Stimulated activated CD4-positive, alpha-beta T cell treated with anti-CD3 and anti-CD28 coated beads, TNF-alpha, amount 100 ng/mL, for 24 hours (primary cell): ENCODE measurements at places on chromosomes 6 and 20.

DNA sequence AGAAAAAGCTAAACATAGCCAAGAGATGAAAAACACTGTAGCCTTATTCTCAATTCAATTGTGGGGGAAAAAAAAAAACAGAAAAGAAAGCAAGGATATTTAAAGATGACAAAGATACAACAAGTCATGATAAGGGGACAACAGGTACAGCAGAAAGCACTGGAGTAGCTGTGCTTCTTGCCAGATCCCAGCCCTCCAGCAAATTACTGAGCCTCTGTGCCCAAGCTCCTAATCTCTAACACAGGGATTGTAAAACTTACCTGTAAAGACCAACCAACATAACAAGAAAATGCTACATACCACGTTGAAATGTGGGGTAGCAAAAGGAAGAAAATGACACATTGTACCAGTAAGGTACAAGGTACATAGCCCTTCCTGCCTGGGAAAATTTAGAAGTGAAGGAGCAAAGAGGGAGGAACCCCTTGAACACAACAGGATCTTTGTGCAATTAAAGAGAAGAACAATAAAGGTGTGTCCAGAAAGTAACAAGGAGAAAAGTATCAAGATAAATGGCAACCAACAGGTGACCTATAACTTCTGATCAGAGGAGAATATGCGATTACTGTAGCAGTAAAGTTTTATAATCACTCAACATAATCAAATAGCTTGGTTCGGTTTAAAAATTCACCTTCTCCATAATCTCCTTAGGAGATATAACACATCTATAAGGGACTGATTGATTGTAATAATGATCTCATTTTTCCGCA lies 30.6 kb downstream of the PREP start:
- no peak for DNase-seq

DNA sequence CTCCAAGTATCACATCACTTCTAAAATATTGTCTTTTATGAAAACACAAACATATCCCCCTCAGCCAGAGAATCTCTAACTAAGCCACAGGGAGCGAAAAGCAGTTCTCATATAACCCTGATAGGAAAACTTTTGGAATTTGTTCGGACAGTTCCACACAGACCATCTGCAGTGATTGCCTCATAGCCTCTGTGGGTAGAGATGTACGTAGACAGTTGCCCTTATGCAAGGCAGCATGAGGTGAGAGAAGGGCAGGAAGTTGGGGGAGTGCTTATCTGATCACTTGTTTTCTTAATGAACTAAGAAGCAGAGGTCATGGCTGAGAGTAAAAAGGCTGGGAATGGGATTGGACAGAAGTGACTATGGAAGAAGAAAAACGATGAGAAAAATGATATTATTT lies 39.6 kb downstream of the SLC23A2 start:
- no peak for DNase-seq

- no peak for DNase-seq
These were observed 141.2 kb downstream of the JARID2 start for GRCh38 chr6:15387118-15387517.

- DNase-seq, result no peak
These were observed 14.1 kb downstream of the CDK5RAP1 start for GRCh38 chr20:33387177-33387576.

- DNase-seq, result no peak
These were observed 115.9 kb downstream of the KLHL32 start for GRCh38 chr6:97040355-97040860.

DNA sequence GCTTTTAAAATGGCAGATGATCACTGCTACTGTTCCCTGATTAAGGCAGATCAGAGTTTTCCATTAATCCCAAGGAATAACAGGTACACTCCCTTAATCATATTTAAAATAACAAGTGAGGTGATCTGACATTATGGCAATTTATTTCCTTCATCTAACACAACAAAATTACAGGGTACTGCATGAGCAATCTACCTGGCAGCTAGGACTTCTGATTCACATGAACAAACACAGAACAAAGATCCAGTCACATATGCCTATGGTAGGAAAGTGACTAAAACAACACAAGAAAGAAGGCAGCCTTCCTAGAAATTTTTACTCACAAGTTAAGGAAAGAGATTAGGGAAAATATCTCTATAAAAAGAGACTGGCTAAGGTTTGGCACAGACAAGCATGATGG lies 33.2 kb downstream of the MAP7 start:
- DNase-seq, result no peak

GRCh38 chr6:24451581-24452388 lies 37.6 kb downstream of the GPLD1 start:
- no peak for DNase-seq

DNA sequence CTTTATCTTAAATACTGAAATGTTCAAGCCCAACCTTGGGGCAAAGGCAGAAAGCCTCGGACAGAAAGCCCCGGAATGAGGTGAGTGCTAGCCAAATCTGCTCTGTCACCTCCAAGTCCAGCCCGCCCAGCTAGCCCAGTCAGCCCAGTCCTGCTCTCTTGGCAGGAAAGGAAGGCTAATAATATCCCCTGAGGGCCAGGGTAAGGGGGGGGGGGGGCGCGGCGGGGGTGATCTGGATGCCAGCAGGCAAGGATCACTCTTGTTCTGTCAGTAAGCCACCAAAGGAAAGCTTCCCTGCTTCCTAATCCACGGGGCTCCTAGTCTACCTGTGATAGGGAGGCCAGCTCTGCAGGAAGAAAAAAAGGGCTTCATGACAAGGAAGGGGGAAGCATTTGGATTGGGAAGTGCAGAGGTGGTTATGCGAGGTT lies 1.1 kb downstream of the NDRG3 start:
- DNase-seq, result no peak

- no peak for DNase-seq
These were observed 7.7 kb upstream of the ASXL1 start for GRCh38 chr20:32350421-32350820.

DNA sequence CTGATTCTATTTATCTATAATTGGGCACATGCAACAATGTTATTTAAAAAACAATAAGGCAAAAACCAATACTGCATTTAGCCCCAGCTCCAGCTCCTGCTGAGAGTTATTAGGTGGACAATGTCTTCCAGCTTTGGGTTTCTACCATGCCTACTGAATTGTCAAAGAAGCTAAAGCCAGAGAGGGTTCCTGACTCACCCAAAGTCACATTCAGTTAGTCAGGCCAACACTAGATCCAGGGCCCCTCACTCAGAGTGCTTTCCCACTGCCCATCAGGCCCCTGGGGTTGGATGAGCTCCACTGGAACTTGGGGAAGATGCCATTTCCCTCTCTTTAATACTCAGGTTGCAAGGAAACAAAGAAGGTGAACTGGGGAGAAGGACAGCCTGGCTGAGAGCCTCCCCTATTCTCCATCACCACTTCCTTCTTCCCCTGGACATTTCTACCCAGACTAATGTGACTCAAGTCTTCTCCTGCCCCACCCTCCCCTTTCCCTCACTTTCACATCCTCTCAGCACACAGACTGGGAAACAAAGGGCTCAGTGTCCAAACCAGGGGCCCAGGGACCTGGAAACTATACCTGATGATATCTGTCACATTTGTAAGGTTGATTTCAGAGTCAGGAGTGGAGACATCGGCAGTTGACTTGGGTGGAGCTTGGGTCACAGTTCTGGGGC lies 6.0 kb downstream of the TREM1 start:
- no peak for DNase-seq

GRCh38 chr6:42756722-42757121 lies 10.8 kb upstream of the TBCC start:
- no peak for DNase-seq

DNA sequence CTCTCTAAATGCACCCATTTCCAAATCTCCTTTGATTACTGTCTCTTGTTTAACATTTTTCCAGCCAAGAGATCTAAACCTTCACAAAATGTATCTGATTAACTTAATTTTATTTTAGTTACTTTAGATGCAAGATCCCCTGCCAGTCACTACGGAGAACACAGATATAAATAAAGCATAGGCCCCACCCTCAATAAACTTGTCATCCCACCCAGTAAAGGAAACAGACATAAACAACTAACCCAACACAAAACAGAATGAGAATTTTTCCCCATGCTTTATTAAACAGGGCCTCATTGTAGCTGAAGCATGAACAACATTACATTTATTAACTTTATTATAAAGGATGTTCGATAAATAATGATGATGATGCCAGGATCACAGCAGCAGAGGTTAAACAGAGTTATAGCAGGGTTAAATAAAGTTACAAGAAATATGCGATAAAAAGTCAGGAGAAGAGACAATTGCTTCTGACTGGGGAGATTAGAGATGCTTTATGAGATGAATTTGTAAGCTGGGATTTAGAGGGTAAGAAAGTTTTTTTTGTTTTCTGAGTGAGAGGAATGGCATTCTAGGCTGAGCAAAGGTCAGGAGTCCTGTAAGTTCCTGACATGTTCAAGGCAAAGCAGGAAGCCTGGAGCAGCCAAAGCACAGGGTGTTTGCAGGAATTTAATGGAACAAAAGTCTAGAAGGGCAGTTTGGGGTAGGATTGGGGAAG lies 41.1 kb downstream of the TFAP2A start:
- no peak for DNase-seq
